Stimulated activated CD4-positive, alpha-beta T cell treated with anti-CD3 and anti-CD28 coated beads, Interleukin-1b, Interleukin-23, amount 100 ng/mL, for 1 hour (primary cell): ENCODE measurements at places on chromosomes 2 and 18.

DNA sequence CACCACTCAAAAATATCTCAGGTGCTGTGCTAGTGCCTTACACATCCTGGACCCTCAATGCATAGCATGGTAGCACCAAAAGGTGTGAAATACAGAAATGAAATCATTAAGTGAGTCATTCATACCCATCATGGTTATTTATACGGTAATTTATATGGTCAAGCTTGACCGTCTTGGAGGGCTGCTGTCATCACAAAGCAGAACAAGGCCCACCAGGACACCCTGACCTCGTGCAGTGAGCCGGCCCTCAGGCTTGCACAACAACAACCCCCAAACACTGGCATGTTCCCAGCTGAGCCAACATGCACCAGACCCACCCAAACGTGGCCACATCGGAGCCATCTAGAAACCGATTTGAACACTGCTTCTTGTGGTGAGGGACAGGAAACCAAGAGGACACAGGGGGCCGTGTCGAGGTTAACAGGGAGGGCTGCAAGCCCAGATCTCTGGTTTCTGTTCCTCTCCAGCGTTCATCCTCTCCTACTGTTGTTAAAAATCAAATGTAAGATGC is 378.5 kb upstream of the ID2 start:
- peak; percentile 49 for DNase-seq

- DNase-seq = no peak
These were observed 124.8 kb downstream of the PHLPP1 start for GRCh38 chr18:62839874-62840713.

DNA sequence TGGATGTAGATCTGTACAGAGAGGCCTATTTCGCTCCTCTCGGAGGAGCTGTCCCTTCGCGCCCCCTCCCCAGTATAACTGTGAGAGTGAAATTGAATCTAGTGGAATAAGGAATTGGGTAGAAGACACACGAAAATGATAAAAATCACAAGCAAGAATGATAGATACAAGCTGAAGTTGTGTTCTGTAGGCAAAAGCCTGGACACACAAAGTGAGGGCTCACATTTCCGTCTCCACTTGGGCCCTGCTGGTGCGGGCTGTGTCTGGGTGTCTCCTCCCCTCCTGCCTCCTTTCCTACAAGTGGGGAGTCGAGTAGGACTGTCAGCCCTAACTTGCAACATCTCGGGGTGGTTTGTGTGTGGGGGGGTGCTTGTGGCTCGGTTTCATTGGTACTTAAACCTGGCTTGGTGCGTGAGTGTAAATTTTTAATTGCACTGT is 457 bp upstream of the SP9 start:
- DNase-seq = no peak

DNA sequence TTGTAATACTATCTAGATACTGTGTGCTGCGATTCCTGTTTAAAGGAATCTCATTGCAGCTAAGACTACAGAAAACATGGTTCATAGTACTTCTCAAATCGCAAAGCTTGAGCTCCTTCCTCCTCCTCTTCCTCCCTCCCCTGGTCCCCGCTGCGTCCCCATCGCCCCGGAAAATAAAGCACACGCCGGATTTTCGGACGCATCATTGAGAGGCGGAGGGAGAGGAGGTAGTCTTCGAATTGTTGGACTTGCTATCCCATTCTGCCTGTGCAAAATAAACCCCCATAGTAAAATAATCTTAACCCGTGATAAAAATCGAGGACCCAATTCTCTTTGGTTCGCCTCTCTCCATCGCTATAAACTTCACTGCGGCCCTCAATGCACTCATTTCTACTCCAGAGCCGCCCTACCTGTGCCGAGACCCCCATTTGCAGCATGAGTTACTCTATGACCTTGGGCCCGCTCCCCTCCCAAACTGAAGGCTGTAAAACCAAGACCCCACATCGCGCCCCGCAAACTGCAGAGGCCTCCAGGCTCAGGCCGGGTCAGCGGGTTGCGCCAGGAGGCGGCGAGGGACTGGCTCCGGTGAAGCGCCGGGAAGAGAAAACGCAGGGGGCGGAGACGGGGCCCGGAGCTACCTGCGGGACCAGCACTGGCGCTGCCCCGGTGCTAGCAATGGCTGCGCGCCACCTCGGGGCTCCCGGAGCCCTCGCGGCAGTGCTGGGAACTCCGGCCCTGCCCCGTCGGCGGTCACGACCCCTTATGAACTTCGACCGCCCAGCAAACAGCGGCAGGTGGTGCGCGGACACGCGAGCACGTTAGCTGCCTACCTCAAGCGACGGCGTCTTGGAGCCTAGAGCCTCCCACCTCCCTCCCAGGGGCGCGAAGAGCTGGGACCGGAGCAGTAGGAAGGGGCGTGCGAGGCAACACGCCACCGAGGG is 649 bp downstream of the ESCO1 start:
- peak; percentile 12 for DNase-seq

- no peak for DNase-seq
These were observed 19.6 kb downstream of the CUL3 start for GRCh38 chr2:224565452-224566035.

DNA sequence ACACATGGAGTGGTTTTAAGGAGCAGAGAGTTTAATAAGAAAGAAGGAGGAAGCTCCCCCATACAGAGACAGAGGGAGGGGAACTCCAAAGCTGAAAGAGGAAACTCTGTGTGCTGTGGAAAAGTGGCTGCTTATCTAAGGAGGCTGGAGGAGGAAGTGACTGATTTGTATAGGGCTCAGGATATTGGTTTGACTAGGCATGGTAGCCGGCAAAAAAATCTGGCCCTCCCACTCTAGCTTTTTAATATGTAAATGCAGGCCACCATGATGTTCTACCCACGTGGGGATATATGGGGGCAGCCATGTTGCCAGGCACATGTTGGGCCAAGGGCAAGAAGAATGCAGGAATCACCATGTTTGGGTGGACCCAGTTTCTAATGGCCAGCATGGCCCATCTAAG is 64.3 kb downstream of the HNMT start:
- DNase-seq = no peak

DNA sequence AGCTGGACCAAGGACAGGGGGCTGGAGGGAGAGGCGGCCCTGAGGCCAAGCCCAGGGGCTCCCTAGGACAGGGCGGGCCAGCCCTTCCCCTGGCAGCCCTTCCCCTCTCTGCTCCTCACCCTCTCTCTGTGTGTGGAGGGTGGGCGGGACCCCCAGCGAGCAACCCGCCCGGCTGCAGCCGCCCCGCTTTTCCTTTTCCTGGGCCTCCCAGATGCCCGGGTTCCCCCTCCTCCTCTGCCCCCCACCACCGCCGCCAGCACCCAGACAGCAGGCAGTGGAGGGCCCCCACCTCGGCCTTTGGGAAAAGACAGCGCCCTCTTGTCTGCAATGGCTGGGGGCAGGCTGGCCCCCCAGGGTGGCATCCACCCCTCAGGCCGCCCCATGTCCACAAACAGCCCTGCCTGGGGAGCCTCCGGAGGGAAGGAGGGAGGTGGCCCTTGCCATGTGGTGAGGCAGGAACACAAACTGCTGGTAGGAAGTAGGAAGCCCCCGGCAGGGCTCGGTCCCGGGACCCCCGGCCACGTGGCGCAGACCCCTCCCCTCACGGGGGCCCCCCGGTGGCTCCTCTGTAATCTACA is 135.1 kb upstream of the CTDP1 start:
- no peak for DNase-seq

- DNase-seq = no peak
These were observed 507.1 kb downstream of the TMEM182 start for GRCh38 chr2:103268841-103269498.

DNA sequence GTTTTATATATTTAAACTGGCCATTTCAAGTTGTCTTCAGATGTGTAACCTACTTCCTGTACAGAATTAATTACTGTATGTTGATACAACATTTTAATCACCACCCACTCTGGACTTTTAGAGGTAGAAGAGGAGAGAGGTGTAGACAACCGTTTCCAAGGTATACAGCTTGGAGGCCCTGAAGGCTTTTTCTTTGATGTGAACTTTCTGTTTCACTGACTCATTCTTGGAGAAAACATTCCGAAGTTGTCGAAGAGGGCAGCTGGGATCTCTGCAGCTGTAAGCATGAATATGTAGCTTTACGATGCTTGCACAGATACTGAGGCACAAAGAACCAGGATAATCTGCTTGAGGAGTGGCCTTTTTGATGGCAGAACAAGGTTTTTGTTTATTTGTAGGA is 137.0 kb downstream of the NCKAP5 start:
- no peak for DNase-seq

DNA sequence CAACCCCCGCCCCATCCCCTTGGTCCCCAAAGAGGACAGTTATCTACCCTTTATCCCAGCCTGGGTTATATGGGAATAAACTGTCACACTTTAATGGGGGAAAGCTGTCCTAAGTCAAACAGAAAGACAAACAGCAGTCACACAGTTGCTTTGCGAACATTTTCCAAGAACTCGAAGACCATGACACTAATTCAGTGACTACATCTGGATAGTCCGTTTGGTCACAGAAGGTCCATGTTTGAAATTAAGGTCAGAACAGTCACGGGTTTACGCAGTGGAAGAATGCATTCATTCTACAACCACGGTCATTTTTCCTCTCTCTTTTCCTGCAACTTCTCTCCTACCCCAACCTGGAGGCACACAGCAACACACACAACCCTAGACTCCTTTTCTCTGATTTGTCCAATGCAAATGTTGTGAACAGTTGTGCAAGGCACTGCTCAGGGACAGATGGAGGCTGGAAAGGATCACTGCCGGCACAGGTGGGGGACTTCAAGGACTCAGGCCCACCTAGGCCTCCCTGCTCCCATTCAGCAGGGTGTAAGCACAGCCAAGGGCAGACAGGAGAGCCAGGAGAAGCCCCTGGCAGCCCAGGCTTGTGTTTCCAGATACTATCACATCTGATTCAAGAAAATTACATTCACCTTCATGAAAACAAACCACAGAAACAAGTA is 39.9 kb downstream of the ZNF516 start:
- DNase-seq = no peak

DNA sequence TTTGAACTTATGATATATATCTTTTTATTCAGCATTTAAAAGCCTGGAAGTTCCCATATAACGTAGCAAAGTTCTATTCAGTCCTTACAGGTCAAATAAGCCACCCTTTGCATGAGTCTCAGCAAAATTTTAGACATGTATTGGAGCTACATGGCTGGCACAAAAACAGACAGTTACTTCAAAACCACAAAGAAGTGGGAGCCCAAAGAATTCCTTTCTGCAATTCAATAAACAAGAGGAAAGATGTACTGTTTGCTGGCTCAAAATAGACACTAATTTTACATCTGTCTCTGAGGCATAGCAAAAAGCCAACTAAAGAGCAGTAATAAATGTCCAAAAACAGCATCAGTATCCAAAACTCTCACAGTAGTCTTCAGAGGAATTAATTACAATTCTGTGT is 87.0 kb downstream of the ZEB2 start:
- no peak for DNase-seq

DNA sequence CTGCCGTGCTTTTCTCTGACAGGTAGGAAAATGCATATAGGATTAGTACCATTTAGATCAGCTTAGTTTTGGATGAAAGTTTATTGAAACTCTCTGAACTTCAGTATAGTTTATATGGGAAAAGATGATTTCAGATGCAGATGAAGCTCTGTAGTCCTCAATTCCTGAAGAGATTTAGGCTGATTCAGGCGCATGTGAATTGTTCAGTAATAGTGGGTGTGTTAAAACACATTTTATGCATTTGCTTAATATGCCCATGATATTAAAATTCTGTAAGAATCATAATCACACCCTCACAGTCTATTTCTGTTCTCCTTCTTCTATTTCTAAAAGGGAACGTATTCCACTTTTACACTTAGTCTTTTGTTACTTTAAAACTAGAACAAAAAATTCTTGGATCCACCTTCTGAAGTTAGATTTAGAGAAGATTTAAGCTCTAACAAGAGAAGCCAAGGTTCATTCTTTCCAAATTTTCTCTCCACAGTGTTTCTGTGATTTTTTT is 44.5 kb upstream of the FAM237A start:
- no peak for DNase-seq

DNA sequence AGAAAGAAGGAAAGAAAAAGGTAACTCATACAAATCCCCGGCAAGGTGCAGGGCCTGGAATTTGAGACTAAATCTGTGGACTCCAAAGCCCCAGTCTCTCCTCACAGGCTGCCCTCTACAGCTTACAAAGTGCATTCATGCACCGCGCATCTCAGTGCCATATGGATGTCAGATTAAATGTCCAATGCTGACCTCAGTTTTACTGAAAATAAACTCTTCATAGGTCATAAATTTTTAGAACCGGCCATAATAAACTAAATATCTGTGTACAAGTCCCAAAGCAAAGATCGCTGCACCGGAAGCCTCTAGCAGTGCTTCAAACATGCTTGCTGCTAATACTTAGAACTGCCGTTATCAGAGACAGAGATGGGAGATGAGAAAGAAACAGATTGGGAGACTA is 17.7 kb downstream of the ST6GAL2 start:
- no peak for DNase-seq

GRCh38 chr18:907885-908757 is 3.5 kb downstream of the ADCYAP1 start:
- no peak for DNase-seq

DNA sequence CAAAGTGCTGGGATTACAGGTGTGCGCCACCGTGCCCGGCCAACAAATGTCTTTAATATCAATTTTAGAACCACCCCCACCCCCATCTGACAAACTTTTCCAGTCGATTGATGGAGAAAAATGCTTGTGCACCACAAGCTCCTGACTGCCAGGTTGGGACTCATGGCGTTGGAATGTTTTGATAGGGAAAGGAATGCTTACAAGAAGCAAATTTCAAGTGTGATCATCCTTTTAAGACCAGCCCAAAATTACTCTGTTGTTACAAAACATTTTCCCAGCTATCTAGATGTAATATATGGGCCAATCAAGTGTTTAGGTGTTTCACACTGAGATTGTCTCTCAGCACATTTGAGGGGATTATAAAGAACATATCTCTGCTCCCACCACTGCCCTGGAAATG is 45.2 kb downstream of the UBXN4 start:
- DNase-seq = no peak

- no peak for DNase-seq
These were observed 202.5 kb downstream of the LRRTM1 start for GRCh38 chr2:80102026-80102425.

DNA sequence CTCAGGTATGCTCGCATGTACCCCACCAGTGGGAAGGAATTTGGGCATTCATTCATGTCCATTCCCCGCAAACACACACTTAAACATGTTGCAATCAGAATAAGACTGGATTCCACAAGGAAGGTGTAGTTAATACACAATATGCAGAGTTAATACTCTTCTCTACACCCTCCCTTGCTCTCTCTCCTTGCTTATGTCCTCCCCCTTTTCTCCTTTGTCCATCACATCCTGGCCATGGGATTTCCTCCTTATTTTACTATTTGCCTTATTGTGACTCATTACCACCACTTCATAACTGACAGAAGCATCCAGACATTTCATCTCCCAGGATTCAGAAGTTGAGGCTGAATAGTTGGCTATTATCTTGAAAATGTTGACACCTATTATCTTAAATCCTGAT is 473.8 kb upstream of the SPHKAP start:
- DNase-seq = no peak

GRCh38 chr18:10231220-10231619 is 223.2 kb upstream of the APCDD1 start:
- DNase-seq = no peak
